Kidney tubule cell (primary cell): ENCODE measurements at places on chromosomes 2 and 18.

DNA sequence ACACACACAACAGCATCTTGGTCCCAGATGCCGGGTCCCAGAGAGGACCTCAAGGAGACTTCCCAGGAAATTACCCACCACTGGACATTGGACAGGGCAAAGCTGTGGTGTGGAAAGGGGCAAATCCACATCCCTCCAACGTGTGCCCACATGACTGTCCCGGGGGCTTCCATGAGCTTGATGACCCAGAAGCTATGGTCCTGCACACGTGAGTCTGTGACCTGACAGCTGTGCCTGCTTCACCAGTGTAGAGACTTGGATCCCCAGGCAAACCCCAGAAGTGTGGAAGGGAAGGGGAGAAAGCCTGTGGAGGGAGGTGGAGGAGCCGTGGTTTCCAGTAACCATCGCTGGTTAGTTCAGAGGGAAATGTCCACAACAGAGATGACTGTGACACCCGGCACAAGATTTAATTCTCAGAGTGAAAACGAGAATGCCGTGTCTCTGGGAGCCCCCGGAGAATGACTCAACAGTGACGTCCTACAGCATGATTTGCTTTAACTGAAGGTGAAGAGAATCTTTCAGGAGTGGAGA lies 19.1 kb upstream of the GPR55 start:
- no peak for DNase-seq

DNA sequence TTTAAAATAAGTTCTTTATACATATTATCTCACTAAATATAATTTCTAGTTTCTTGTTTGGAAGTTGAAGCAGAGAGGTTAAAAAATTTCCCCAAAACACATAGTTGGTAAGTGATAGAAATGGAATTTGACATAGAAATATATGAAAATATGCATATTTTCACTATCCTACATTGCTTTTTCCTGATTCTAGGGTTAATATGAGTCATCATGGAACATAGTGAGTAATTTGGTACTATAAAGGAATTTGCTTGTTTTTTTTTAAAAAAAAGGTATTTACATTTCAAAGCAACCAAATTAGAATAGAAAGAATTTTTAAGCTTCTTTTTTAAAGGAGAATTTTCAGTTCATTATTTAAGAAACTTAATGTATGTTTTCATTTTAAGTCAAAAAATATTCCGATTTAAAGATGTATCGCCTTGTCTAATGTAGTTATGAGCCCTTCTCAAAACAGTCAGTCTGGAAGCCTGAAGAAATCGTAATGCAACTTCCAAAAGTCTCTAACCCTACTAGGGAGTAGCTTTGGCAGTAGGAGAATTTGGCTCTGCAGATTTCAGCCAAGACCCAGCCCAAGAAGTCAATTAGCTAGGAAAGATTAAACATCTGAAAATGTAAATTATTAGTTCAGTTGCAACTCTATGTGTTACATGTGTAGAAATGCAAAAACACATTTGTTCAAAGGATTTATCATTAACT lies 147.3 kb downstream of the RDH14 start:
- no peak for DNase-seq

DNA sequence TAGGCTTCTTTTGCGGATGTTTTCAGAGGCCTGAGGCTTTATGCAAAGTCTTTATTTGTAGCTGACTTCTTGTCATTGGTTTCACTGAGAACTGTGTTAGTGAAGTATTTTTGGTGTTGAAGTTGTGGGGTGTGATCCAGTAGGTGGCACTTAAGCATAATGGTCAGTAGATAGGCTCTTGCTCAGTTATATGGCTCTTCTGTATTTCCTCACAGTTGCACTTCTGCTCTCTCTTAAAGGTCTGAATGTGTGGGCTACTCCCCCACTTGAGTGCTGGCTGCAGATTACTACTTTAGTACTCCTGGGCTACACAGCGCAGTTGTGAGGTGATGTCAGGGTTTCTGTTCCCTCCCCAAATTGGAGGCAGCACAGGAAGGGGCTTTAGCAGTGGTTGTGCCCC lies 133.8 kb upstream of the SCN7A start:
- no peak for DNase-seq

GRCh38 chr2:72789241-72789640 lies 36.6 kb downstream of the EXOC6B start:
- DNase-seq = no peak

GRCh38 chr2:49042488-49042887 lies 111.8 kb downstream of the FSHR start:
- peak; percentile 30 for DNase-seq
